Memory B cell (primary cell): ENCODE measurements at places on chromosomes 12 and 14.

GRCh38 chr14:100782516-100783320 is 43.2 kb upstream of the MEG3 start:
- no peaks in the 10 kb centered on the region for H3K36me3 ChIP-seq
- no peak for DNase-seq
- no peaks in the 10 kb centered on the region for H3K4me1 ChIP-seq
- H3K27me3 ChIP-seq = peaks cover 6% of the 10 kb centered on the region
- no peak overlapping the region for H3K27ac ChIP-seq

DNA sequence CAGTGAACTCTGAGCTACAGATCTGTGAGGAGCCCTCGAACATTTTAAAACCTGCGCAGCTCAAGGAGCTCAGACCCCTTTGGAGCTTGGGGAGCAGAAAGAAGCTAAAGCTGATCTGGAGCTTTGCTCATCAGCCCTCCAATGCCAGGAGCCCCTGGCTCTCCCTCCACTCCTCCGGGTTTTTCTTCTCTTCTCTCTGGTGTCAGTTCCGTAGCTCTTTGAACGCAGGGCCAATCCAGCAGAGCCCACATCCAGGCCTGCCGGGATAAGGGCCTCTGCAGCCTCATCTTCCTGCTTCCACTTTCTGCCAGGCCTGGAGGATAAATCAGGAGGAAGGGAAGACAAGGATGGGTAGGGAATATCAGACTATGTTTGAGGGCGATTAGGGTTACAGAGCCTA is 6.0 kb downstream of the HOXC4 start:
- no peak for DNase-seq
- H3K4me1 ChIP-seq = peaks cover 10% of the 10 kb centered on the region
- no peak overlapping the region for H3K4me3 ChIP-seq

GRCh38 chr14:30982533-30982932 is 42.9 kb upstream of the AP4S1 start:
- H3K4me3 ChIP-seq = no peak overlapping the region
- no peaks in the 10 kb centered on the region for H3K27me3 ChIP-seq
- H3K36me3 ChIP-seq = peaks cover 3% of the 10 kb centered on the region
- no peak overlapping the region for H3K27ac ChIP-seq
- no peak for DNase-seq
- H3K4me1 ChIP-seq = peaks cover 9% of the 10 kb centered on the region

- H3K36me3 ChIP-seq = no peaks in the 10 kb centered on the region
- no peak for DNase-seq
- peaks cover 7% of the 10 kb centered on the region for H3K4me1 ChIP-seq
- H3K27me3 ChIP-seq = no peaks in the 10 kb centered on the region
- no peak overlapping the region for H3K27ac ChIP-seq
Measured at GRCh38 chr12:14840616-14841015, 2.7 kb downstream of the ART4 start.

DNA sequence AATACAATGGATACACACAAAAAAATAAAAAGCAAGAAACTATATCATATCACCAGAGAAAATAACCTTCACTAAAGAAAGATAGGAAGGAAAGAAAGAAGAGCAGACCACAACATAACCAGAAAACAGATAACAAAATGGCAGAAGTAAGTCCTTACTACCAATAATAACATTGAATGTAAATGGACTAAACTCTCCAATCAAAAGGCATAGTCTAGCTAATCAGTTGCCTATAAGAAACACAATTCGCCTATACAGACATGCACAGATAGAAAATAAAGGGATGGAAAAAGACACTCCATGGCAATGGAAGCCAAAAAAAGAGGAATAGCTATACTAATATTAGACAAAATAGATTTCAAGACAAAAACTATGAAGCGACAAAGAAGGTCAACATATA is 8.9 kb upstream of the TAS2R30 start:
- no peak overlapping the region for H3K27ac ChIP-seq
- no peak overlapping the region for H3K4me3 ChIP-seq
- no peaks in the 10 kb centered on the region for H3K27me3 ChIP-seq
- DNase-seq = no peak

DNA sequence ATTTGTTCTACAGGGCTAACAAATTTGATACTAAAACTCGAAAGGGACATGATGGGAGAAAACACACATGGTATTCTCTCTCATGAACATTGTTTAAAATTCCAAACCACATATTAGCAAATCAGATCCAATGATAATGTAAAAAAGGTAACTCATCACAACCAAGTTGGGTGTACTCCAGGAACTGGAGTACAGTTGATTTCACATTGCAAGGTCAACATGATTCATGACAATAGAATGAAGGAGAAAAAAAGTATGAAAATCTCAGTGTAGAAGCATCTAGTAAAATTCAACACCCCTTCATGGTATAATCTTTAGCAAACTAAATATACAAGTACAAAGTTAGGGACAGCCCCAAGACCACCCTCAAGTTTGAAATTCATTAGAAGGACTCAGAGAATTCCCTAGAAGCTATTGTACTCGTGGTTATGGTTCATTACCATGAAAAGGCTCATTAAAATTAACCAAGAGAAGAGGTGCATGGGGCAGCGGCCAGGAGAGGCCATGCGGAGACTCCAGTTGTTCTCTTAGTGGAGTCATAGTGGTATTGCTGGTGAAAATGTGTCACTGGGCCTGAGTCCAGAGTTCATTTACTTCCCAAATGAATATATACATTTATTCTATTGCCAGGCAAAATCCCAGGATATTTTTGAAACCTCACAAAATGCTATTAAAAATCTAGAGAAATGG is 3.1 kb upstream of the CDCA4 start:
- no peak overlapping the region for H3K27ac ChIP-seq
- no peak overlapping the region for H3K4me3 ChIP-seq
- peaks cover 2% of the 10 kb centered on the region for H3K36me3 ChIP-seq

- H3K4me3 ChIP-seq = no peak overlapping the region
- DNase-seq = no peak
- H3K27me3 ChIP-seq = peaks cover 25% of the 10 kb centered on the region
- no peaks in the 10 kb centered on the region for H3K4me1 ChIP-seq
- no peaks in the 10 kb centered on the region for H3K36me3 ChIP-seq
Measured at GRCh38 chr12:124254126-124254525, 40.8 kb upstream of the RFLNA start.

DNA sequence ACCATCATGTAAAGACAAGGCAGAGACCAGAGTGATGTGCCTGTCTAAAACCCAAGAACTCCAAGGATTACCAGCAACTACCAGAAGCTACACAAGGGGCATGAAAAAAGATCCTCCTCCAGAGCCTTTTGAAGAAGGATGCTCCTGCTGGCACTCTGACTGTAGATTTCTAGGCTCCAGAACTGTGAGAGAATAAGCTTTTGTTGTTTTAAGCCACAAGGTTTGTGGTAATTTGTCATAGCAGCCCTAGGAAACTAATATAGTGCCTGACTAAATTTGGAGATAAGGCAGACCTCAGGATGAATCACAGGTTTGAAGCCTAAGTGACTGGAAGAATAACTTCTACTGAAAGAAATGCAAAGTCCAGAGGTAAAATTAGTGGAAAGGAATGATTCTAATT is 132.9 kb downstream of the CEP83 start:
- H3K4me1 ChIP-seq = peaks cover 3% of the 10 kb centered on the region
- no peak for DNase-seq
- no peaks in the 10 kb centered on the region for H3K27me3 ChIP-seq
- no peak overlapping the region for H3K4me3 ChIP-seq
- no peak overlapping the region for H3K27ac ChIP-seq

DNA sequence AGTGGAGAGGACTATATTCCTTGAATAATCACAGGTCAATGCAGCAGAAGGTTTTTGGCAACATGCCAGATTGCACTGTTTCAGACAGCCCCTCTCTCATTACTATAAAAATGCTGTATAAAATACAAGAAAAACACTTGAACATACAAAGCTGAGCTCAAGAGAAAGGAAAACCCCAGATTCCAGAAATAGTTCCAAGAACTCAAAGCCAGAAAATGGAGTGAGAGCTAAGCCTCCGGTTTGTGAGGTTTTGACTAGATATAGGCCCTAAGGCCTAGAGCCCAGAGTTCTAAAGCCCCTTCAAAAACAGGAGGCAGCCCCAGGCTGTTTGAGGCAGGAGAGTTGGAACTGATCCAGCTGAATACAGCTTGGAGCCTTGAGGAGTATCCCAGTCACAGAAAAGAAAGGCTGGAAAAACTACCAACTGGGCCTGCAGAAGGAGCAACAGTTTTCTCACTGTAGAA is 29.4 kb upstream of the ACTN1 start:
- H3K27me3 ChIP-seq = peaks cover 9% of the 10 kb centered on the region
- no peaks in the 10 kb centered on the region for H3K36me3 ChIP-seq
- peaks cover 2% of the 10 kb centered on the region for H3K4me1 ChIP-seq
- DNase-seq = no peak
- H3K4me3 ChIP-seq = no peak overlapping the region

GRCh38 chr14:61438036-61438435 is 116.7 kb downstream of the PRKCH start:
- DNase-seq = no peak
- peaks cover 9% of the 10 kb centered on the region for H3K4me1 ChIP-seq
- H3K27ac ChIP-seq = no peak overlapping the region
- no peaks in the 10 kb centered on the region for H3K36me3 ChIP-seq
- peaks cover 11% of the 10 kb centered on the region for H3K27me3 ChIP-seq

GRCh38 chr14:78425782-78426181 is 255.6 kb downstream of the NRXN3 start:
- H3K4me3 ChIP-seq = no peak overlapping the region
- no peaks in the 10 kb centered on the region for H3K36me3 ChIP-seq
- H3K27me3 ChIP-seq = no peaks in the 10 kb centered on the region
- DNase-seq = no peak
- no peaks in the 10 kb centered on the region for H3K4me1 ChIP-seq

- no peaks in the 10 kb centered on the region for H3K4me1 ChIP-seq
- no peak overlapping the region for H3K27ac ChIP-seq
- H3K4me3 ChIP-seq = no peak overlapping the region
Measured at GRCh38 chr14:100534528-100535286, 52.5 kb downstream of the BEGAIN start.

GRCh38 chr14:65850429-65851135 is 438.1 kb downstream of the FUT8 start:
- H3K27me3 ChIP-seq = peaks cover 1% of the 10 kb centered on the region
- no peak overlapping the region for H3K4me3 ChIP-seq
- no peak overlapping the region for H3K27ac ChIP-seq
- H3K4me1 ChIP-seq = peaks cover 13% of the 10 kb centered on the region
- no peaks in the 10 kb centered on the region for H3K36me3 ChIP-seq

- peaks cover 2% of the 10 kb centered on the region for H3K36me3 ChIP-seq
- no peak for DNase-seq
- no peak overlapping the region for H3K27ac ChIP-seq
- H3K4me3 ChIP-seq = no peak overlapping the region
Measured at GRCh38 chr12:14207905-14208551, 157.5 kb upstream of the ATF7IP start.

GRCh38 chr12:117098361-117099217 is 627 bp downstream of the TESC start:
- H3K36me3 ChIP-seq = no peaks in the 10 kb centered on the region
- peak overlapping the region; percentile 80 for H3K4me3 ChIP-seq
- peaks cover 2% of the 10 kb centered on the region for H3K27me3 ChIP-seq
- peaks cover 12% of the 10 kb centered on the region for H3K4me1 ChIP-seq
- H3K27ac ChIP-seq = peak overlapping the region; percentile 62

DNA sequence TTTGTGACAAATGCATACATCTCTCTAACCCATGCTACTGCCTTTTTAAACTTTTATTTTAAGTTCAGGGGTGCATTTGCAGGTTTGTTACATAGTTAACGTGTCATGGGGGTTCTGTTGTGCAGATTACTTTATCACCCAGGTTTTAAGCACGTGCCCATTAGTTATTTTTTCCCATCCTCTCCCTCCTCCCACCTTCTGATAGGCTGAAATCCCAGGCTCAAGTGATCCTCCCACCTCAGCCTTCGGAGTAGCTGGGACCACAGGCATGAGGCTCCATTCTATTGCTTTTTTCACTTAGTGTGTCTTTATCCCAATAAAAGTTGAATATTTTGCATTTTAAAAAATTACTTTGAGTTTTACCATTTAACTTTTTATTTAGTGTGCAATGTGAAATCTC is 68.9 kb downstream of the BAZ1A start:
- H3K27ac ChIP-seq = no peak overlapping the region
- no peaks in the 10 kb centered on the region for H3K4me1 ChIP-seq
- H3K27me3 ChIP-seq = no peaks in the 10 kb centered on the region
- H3K4me3 ChIP-seq = no peak overlapping the region

- peak overlapping the region; percentile 24 for H3K27ac ChIP-seq
- DNase-seq = no peak
- no peaks in the 10 kb centered on the region for H3K27me3 ChIP-seq
- H3K4me3 ChIP-seq = no peak overlapping the region
Measured at GRCh38 chr12:32457251-32458025, 58.1 kb downstream of the FGD4 start.

GRCh38 chr12:87047691-87048090 is 791.5 kb upstream of the MGAT4C start:
- no peaks in the 10 kb centered on the region for H3K4me1 ChIP-seq
- H3K27me3 ChIP-seq = no peaks in the 10 kb centered on the region
- DNase-seq = no peak
- H3K27ac ChIP-seq = no peak overlapping the region
- no peak overlapping the region for H3K4me3 ChIP-seq
- H3K36me3 ChIP-seq = no peaks in the 10 kb centered on the region

GRCh38 chr14:86035882-86036281 is 505.9 kb downstream of the FLRT2 start:
- H3K27me3 ChIP-seq = no peaks in the 10 kb centered on the region
- no peak for DNase-seq
- no peaks in the 10 kb centered on the region for H3K4me1 ChIP-seq

DNA sequence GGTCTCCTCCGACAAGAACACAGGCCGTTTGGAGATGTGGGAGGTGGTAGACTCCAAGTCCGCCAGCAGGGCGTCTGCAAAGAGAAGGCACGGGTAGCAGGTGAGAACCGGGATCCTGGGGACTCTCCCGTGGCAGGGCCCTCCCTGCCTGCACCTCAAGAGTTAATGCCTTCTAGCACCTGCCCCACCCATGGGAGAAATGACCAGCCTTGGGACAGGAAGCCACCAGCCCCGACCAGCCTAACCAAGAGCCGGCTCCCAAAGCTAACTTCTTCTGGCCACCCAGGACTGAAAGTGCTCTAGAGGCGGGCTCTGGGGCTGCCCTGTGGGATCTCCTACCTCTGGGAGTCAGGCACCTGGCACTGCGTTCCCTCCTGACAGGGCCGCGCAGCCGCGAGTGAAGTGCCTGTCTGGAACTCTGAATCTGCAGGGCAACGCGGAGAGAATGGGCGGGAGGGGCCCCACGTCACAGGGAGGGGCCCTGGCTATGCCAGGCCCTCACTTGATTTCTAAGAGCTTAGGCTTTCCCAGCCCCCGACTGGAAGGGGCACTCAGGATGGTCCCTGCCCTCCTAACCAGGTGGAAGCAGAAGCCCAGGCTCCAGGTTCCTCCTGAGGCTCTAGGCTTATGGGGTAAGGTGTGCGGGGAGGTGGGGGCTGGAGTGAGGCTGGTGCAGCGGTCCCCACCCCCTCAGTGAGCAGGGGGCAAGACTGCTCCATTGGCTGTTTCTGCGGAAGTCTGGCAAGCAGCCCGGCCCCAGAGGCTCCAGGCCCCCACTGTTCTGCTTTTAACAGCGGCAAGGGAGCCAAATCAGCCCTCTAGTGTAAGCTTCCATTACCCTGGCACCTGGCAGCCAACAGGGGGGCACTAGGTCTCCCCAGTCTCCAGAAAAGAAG is 23.6 kb upstream of the RPLP0 start:
- peaks cover 5% of the 10 kb centered on the region for H3K27me3 ChIP-seq
- H3K27ac ChIP-seq = no peak overlapping the region
- peaks cover 13% of the 10 kb centered on the region for H3K4me1 ChIP-seq
- peak overlapping the region; percentile 11 for H3K4me3 ChIP-seq
- H3K36me3 ChIP-seq = no peaks in the 10 kb centered on the region

- H3K4me1 ChIP-seq = peaks cover 7% of the 10 kb centered on the region
- no peak for DNase-seq
- H3K27ac ChIP-seq = no peak overlapping the region
- peaks cover 19% of the 10 kb centered on the region for H3K36me3 ChIP-seq
Measured at GRCh38 chr14:100487304-100487703, 99.9 kb downstream of the BEGAIN start.
